ENCODE measurements at places on chromosomes 11 and 22.

GRCh38 chr11:79367844-79368243 is 73.0 kb downstream of the TENM4 start:
- H3K27ac ChIP-seq, result no peak overlapping the region
- H3K27me3 ChIP-seq, result no peaks in the 10 kb centered on the region
- no peak for DNase-seq
- no peak overlapping the region for H3K4me3 ChIP-seq
- H3K36me3 ChIP-seq, result no peaks in the 10 kb centered on the region

DNA sequence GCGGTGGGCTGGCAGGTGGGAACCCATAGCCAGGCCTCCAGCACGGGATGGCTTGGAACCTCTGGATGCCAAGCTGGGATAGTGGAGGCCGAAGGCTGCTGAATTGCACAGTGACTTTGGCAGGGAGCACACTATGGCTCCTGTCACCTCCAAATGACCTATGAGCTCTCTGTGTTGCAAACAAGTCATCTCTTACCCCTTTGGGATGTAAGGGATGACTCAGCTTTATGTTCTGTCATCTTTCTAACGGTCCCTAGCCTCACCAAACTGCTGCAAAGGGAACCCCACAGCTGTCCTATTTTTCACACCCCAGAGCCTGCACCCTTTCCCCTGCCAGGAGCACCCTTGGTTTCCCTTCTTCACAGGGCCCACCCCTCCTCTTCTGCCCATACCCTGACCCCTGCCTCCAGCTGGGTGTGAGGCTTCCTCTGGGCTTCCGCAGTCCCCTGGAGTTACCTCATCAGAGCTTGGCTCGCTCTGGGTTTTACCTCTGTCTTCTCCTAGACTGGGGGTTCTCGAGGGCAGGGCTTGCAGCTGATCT is 2.7 kb upstream of the SCUBE1 start:
- H3K27me3 ChIP-seq, result peaks cover 42% of the 10 kb centered on the region
- DNase-seq, result no peak
- H3K4me3 ChIP-seq, result no peak overlapping the region
- no peak overlapping the region for H3K27ac ChIP-seq
- no peaks in the 10 kb centered on the region for H3K36me3 ChIP-seq

DNA sequence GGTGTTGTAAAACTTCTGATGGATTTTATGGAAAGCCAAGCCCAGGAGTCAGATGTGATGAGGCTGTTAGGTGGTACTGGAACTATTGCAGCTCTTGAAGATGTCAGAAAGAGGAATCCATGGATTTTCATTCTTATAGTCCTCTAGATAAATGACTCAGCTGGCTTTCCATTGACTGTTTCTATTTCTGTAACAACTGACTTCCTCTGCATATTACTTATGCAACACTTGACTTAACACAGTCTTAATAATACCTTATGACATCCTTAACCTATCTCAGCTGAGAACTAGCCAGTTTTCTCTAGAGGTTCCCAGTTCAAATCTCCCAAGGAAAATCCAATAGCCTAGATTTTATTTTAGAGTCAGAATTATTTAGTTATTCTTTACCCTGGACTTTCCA is 263.8 kb downstream of the LUZP2 start:
- H3K36me3 ChIP-seq, result no peaks in the 10 kb centered on the region
- H3K27ac ChIP-seq, result no peak overlapping the region
- no peaks in the 10 kb centered on the region for H3K4me1 ChIP-seq

DNA sequence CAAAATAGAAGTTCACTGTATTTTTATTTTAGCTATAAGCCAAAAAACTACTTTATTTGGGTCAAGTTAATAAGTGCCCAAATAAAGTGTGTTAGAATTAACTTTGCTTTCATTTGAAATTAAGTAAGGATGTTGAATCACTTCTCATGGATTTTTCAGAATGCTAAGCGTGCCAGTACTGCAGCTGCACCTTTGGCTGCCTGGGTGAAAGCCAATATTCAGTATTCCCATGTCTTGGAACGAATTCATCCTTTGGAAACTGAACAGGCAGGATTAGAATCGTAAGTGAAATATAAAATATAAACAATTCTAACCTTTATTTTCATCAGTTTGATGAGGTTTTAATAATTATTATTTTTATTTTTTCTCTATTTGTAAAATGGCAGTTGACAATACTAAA is 113.6 kb downstream of the DYNC2H1 start:
- H3K36me3 ChIP-seq, result no peaks in the 10 kb centered on the region
- no peaks in the 10 kb centered on the region for H3K27me3 ChIP-seq
- DNase-seq, result no peak
- no peaks in the 10 kb centered on the region for H3K4me1 ChIP-seq
- H3K4me3 ChIP-seq, result no peak overlapping the region

GRCh38 chr22:33326540-33327295 is 268.5 kb upstream of the SYN3 start:
- H3K4me3 ChIP-seq, result no peak overlapping the region
- peaks cover 44% of the 10 kb centered on the region for H3K4me1 ChIP-seq
- no peak for DNase-seq
- no peaks in the 10 kb centered on the region for H3K36me3 ChIP-seq
- H3K27ac ChIP-seq, result no peak overlapping the region
- H3K27me3 ChIP-seq, result no peaks in the 10 kb centered on the region

GRCh38 chr11:112644410-112645131 is 316.6 kb upstream of the NCAM1 start:
- H3K27me3 ChIP-seq, result no peaks in the 10 kb centered on the region
- no peak overlapping the region for H3K27ac ChIP-seq
- H3K4me3 ChIP-seq, result no peak overlapping the region

DNA sequence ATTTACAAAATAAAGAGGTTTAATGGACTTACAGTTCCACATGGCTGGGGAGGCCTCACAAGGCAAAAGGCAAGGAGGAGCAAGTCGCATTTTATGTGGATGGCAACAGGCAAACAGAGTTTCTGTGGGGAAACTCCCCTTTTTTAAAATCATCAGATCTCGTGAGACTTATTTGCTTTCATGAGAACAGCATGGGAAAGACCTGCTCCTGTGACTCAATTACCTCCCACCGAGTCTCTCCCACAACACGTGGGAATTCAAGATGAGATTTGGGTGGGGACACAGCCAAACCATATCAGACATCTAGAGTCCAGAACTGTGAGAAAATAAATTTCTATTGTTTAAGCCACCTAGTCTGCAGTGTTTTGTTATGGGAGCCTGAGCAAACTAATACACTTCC is 80.8 kb downstream of the ME3 start:
- no peak for DNase-seq
- no peaks in the 10 kb centered on the region for H3K36me3 ChIP-seq
- no peak overlapping the region for H3K27ac ChIP-seq
- peaks cover 14% of the 10 kb centered on the region for H3K4me1 ChIP-seq
- no peak overlapping the region for H3K4me3 ChIP-seq
- no peaks in the 10 kb centered on the region for H3K27me3 ChIP-seq

- peaks cover 20% of the 10 kb centered on the region for H3K4me1 ChIP-seq
- peak within 1 kb of the TSS; percentile 87 for H3K27ac ChIP-seq
- peaks cover 14% of the 10 kb centered on the region for H3K27me3 ChIP-seq
These were observed at the start of gene SBF2 for GRCh38 chr11:10293423-10294289. SBF2 (minus strand) TSS chr11:10294219; CDS start chr11:10294069, 150 bp downstream.

GRCh38 chr11:121349790-121350189 is 57.2 kb downstream of the SC5D start:
- no peak overlapping the region for H3K4me3 ChIP-seq
- no peaks in the 10 kb centered on the region for H3K27me3 ChIP-seq
- H3K36me3 ChIP-seq, result no peaks in the 10 kb centered on the region
- H3K27ac ChIP-seq, result no peak overlapping the region
- H3K4me1 ChIP-seq, result no peaks in the 10 kb centered on the region
- DNase-seq, result no peak

GRCh38 chr11:134541355-134541754 is 129.3 kb upstream of the B3GAT1 start:
- no peaks in the 10 kb centered on the region for H3K4me1 ChIP-seq
- H3K4me3 ChIP-seq, result no peak overlapping the region
- no peak overlapping the region for H3K27ac ChIP-seq
- no peaks in the 10 kb centered on the region for H3K36me3 ChIP-seq

DNA sequence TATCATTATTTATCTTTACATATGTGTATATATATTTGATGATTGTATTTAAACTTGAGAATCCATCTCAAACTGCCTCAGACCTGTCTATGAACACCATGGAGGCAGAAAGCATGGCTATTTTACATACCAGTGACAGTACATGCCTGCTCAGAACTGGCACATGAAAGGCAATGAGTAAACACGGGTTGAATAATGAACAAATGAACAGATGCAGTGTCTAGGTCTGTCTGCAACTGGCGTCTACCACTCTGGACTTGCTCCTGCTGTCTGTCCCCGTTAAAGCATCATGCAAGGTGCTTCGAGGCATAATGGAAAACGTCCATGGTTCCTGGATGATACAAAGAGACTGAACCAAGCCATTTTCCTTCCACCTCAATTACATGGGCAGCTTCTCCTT is 271.6 kb upstream of the NARS2 start:
- H3K27me3 ChIP-seq, result no peaks in the 10 kb centered on the region
- H3K36me3 ChIP-seq, result no peaks in the 10 kb centered on the region
- H3K4me1 ChIP-seq, result peaks cover 7% of the 10 kb centered on the region
- H3K27ac ChIP-seq, result no peak overlapping the region

DNA sequence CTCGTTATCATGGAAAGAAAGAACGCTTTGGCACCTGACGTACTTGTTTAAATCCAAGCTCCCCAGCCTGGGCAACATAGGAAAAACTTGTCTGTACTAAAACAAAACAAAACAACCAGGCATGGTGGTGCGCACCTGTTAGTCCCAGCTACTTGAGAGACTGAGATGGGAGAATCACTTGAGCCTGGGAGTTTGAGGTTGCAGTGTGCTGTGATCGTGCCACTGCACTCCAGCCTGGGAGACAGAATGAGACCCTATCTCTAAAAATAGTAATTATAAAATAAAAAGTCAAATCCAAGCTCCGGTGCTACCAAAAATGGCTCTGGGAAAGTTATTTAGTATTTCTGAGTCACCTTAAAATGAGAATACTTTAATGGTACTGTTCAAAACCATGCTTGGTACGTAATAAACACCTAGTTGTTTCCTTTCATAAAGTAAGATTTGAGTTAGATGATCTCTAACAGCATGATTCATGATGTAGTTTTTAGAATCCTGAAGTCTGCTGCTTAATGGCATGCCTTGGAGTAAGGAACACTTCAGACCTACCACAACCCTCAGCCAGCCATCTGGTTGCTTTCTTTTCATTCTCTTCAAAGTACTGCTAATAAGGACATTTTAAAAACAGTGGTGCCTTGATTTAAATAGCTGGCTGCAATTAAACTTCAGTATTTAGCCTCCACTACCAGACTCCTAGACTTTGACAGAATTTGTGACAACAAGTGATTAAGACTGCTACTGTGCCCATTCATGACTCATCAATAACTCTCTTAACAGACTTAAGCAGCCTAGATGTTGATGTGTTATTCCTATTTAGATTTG is 8.4 kb downstream of the PPME1 start:
- H3K27ac ChIP-seq, result no peak overlapping the region
- H3K36me3 ChIP-seq, result peaks cover 3% of the 10 kb centered on the region
- H3K4me1 ChIP-seq, result no peaks in the 10 kb centered on the region
- H3K4me3 ChIP-seq, result no peak overlapping the region
- no peak for DNase-seq

DNA sequence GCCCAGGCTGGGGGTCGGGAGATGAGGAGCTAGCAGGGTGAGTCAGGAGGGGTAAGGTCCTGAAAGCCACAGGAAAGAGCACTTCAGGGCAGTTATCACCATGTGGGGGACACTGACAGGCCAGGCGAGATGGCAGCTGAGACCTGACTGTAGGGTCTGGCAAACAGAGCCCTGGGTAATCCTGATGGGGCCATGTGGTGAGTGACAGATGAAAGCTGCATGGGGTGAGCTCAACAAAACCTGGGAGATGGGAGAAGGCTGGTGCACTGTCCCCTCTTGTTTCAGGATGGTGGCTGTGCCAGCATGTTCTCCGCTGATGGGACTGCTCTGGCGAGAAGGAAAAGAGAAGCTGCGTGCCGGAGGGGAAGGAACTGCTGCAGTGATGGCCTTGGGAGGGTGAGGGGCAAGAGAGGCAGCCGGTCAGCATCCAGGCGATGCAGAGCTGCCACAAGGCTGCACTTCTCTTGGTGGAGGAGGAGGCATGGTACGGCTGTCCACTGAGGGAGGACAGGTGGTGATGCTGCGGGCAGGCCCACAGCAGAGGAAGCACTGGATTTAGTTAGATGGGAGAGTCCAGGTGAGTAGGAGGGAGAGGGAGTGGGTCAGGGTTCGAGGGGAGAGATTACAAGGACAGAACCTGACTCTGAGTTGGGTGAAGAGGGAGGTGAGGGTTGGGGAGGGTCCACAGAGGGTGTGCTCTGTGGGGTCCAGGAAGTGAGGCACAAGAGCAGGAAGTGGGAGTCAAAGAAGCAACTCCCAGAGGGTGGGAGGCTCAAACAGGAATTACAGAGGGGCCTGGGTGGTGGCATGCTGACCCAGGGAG is 3.8 kb downstream of the TOP3B start:
- no peak overlapping the region for H3K4me3 ChIP-seq
- peaks cover 4% of the 10 kb centered on the region for H3K4me1 ChIP-seq
- no peak overlapping the region for H3K27ac ChIP-seq
- no peak for DNase-seq

DNA sequence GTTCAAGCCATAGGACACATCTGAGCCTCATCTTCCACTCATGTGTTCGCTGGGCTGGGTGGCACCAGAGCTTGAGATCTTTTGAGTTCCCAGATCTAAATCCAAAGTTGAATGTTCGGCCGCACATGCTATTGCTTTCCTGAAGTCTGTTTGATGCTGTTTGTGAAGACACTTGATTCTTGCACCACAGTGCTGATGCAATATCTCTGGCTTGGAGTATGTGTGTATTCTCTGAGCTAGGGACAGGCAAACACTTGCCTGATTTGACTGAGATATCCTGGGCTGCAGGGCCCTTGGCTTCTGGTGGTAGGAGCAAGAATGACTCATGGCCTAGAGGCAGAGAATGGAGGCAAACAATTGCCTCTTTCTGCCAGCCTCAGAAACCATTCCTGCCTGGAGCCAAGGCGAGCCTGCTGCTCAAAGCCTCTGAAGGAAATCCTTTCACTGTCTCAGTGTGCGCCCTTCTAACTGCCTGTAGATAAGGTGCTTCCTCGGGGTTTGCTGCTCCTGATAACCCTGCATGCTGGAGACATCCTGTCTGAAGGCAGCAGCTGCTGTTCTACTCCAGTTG is 73.0 kb downstream of the CYB5R2 start:
- H3K27me3 ChIP-seq, result no peaks in the 10 kb centered on the region
- H3K36me3 ChIP-seq, result no peaks in the 10 kb centered on the region
- H3K4me3 ChIP-seq, result no peak overlapping the region
- no peak overlapping the region for H3K27ac ChIP-seq
- H3K4me1 ChIP-seq, result peaks cover 8% of the 10 kb centered on the region

- H3K4me3 ChIP-seq, result no peak overlapping the region
- H3K4me1 ChIP-seq, result no peaks in the 10 kb centered on the region
- DNase-seq, result no peak
- no peak overlapping the region for H3K27ac ChIP-seq
- peaks cover 5% of the 10 kb centered on the region for H3K27me3 ChIP-seq
- H3K36me3 ChIP-seq, result no peaks in the 10 kb centered on the region
These were observed 89.2 kb upstream of the E2F8 start for GRCh38 chr11:19329970-19330369.

- H3K27me3 ChIP-seq, result no peaks in the 10 kb centered on the region
- peaks cover 20% of the 10 kb centered on the region for H3K36me3 ChIP-seq
- H3K4me3 ChIP-seq, result no peak overlapping the region
- no peak for DNase-seq
- H3K4me1 ChIP-seq, result no peaks in the 10 kb centered on the region
These were observed 18.7 kb downstream of the RNF141 start for GRCh38 chr11:10522276-10522675.

GRCh38 chr22:50305923-50306566 is 1.4 kb downstream of the PLXNB2 start:
- H3K27me3 ChIP-seq, result no peaks in the 10 kb centered on the region
- no peaks in the 10 kb centered on the region for H3K36me3 ChIP-seq
- peak; percentile 57 for DNase-seq
- H3K4me3 ChIP-seq, result peak overlapping the region; percentile 77
